ENCODE measurements at places on chromosomes 6 and 20. TPM values are rescaled to one million over a fixed set of nuclear protein-coding genes. Genes with fewer than 3 reads are reported as not detected.

- no peak for DNase-seq
Measured at GRCh38 chr6:84161190-84161589, 66.3 kb downstream of the CEP162 start.

DNA sequence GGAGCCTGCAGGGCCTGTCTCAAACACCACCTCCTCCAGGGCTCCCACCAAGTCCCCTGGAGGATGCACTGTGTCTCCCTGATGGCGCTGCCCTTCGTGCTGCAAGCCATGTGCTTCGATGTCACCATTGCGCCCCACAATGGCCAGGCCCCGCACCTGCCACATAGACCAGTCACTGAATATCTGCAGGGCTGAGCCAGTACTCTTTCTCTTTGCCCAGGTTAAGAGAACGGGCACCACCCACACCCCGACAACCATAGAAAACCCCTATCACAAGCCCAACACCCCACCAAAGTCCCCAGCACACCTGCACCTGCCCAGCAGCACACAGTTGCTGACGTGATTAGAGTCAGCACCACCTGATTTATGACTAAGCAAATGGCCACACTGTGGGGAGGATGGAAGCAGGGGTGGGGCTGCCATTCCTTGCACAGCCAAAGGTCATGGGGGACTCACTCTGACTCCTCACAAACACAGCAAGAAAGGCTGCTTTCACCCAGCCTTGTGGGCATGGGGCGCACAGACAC is 104.3 kb downstream of the SLC23A2 start:
- DNase-seq: no peak

DNA sequence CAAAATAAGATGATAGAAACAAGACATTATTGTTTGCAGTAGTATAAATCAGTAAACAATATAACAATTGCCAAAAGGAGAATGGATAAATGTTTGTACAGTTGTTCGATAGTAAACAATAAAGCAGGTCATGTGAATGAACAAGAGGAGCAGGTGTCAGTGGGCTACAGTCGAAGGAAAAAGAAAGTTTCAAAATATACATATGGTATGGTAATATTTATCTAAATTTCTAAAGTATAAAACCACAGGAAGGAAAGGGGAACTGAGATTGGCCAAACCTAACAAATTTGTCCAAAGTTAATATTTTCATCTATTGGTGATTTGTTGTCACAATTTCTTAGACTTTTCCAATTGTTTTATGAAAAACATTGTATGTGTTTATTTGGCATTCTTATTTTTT is 110.9 kb downstream of the SH3BGRL2 start:
- no peak for DNase-seq

OGFR gene
- 72.3 TPM for total RNA-seq

DNA sequence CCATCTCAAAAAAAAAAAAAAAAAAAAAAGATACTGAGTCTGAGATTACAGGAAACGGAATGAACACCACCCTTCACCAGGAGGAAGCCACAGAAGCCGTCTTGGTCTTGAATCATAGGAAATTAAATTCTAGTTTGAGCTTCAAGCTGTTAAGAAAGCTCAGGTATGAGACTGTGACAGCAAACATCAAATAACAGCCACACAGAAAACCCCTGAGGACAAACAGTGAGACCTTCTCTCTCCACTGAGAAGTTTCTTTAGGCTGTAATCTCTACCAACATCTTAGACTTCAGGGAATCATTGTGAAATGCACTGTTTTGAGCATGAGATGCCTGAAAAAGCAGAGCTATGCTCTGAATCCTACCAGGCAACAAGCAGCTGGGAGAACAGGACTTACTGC is 30.8 kb downstream of the PDE10A start:
- DNase-seq: no peak

RAMACL gene
- 1.6 TPM for total RNA-seq

- DNase-seq: no peak
Measured at GRCh38 chr6:133136177-133136880, 104.8 kb upstream of the EYA4 start.

TREM2 gene
- total RNA-seq: not detected

DNA sequence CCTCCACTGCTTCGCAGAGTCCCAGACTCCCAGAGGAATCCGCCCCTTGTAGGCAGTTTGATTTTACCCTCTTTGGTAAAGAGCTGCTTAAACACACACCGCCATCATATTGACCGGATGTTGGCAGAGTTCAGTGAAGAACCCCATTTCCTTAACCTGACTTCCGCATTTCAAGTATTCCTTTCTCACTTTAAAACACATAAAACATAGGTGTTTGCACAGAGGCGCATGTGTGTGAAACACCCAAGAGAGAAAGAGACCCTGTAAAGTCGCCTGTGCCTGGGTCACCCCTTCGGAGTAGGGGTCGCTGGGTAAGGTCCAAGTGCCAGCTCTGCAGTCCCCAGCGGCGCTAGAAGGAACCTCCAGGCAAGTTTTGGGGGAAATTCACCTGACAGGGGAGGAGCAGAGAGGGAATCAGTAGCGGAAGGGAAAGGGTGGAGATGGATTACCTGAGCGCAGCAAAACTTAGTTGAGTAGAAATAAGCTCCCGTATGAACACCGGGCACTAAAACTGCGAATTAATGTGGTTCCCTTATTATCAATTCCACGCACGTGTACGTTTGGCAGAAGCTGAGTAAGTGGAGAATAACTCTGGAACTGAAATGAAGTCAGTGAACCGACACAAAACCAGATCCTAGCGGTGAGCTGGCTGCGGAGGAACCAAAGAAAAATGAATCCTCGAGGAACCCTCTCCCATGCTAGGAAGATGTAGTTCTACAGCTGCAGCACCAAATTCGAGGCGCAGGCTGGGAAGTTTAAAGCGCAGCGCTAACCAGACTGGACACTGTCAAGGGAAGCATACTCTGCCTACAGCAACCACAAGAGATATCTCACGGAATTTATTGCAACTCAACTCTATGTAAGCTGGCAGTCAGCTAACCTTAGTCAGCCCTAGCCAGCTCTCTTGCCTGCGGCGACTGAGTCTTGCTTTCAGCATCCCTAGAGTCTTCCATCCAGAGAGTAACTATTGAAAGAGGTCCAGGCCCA is 3.5 kb upstream of the HTR1B start:
- no peak for DNase-seq

ERVFRD-1 gene
- total RNA-seq: 2.5 TPM

GRCh38 chr6:157428427-157429202 is 47.6 kb downstream of the ZDHHC14 start:
- DNase-seq: no peak

ELOVL2 gene
- total RNA-seq: not detected

- no peak for DNase-seq
Measured at GRCh38 chr6:154504102-154504501, 6.4 kb downstream of the CNKSR3 start.

DNA sequence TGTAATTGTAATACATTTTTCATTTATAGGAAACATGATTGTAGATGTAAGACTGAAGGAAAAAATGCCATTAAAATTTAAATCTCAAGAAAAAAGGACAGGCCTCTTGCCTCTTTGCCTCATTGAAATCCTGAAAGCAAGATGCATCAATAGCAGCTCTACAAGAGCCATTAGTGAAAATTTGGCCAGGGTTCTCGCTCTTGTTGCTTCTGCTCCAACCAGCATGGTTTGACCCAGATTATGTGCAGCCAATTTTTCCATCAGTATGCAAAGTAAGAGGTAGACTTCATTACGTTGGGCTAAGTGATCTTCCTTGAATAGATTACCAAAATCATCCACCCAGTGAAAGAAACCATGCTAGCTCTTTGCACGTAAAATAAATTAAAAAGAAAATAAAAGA is 106.6 kb downstream of the SGK1 start:
- DNase-seq: no peak

TRIM10 gene
- total RNA-seq: not detected

Data from glomerular endothelial cell (primary cell).